ENCODE measurements at places on chromosomes 12 and 14.

- no peak for DNase-seq
Observed at GRCh38 chr12:101962486-101962885, 85.1 kb downstream of the DRAM1 start.

DNA sequence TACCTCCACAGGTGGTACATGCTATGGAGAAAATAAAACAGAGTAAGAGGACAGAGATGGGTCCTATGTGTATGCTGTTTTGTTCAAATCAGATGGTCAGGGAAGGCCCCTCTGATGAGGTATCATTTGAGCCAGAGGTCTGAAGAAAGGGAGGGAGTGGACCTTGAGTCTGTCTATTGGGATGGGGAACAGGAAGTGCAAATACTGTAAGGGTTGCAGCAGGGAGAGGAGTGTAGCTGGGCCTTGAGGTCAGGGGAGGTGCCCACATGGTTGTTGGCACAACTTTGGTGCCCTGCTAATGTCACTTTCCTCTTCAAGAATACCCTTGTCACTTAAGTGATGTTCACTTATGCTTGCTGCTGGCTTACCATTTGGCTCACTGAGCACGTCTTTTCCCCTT lies 83.3 kb downstream of the PRKCH start:
- DNase-seq = no peak

- no peak for DNase-seq
Observed at GRCh38 chr12:104126548-104126947, 11.5 kb downstream of the NFYB start.

DNA sequence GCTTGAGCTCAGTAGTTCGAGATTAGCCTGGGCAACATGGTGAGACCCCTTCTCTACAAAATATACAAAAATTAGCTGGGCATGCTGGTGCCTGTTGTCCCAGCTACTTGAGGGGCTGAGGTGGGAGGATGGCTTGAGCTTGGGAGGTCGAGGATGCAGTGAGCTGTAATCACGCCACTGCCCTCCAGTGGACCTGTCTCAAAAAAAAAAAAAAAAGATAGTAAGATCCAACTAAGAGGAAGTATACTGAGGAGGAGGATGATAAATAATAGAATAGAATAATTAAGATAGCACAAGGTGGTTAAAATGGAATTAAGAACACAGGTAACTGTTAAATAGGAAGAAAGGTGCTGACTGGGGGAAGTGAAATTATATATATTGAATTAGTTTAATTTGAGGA lies 37.0 kb upstream of the BAZ1A start:
- DNase-seq = no peak

GRCh38 chr12:81257947-81258551 lies 180.2 kb downstream of the ACSS3 start:
- peak; percentile 79 for DNase-seq

DNA sequence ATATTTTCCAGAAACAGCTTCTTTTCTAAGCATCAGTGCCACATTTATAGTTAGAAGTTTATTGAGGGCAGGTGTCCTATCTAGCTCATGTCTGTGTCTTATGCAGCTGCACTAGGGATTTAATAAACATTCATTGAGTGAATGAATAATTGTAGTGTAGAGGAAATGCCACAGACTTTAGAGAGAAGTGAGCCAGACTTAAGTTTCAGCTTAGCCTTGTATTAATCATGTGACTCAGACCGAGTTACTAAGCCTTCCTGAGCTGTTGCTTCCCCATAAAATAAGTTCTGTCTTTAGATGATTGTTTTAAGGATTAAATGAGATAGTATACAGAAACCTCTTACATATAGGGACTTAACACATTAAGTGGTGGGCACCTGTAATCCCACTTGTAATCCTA lies 236.1 kb upstream of the DDHD1 start:
- no peak for DNase-seq

DNA sequence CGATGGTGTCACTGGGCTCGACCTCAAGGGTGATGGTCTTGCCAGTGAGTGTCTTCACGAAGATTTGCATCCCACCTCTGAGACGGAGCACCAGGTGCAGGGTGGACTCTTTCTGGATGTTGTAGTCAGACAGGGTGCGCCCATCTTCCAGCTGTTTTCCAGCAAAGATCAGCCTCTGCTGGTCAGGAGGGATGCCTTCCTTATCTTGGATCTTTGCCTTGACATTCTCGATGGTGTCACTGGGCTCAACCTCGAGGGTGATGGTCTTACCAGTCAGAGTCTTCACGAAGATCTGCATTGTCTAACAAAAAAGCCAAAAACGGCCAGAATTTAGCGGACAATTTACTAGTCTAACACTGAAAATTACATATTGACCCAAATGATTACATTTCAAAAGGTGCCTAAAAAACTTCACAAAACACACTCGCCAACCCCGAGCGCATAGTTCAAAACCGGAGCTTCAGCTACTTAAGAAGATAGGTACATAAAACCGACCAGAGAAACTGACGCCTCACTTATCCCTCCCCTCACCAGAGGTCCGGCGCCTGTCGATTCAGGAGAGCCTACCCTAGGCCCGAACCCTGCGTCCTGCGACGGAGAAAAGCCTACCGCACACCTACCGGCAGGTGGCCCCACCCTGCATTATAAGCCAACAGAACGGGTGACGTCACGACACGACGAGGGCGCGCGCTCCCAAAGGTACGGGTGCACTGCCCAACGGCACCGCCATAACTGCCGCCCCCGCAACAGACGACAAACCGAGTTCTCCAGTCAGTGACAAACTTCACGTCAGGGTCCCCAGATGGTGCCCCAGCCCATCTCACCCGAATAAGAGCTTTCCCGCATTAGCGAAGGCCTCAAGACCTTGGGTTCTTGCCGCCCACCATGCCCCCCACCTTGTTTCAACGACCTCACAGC lies 717 bp downstream of the UBC start:
- no peak for DNase-seq

DNA sequence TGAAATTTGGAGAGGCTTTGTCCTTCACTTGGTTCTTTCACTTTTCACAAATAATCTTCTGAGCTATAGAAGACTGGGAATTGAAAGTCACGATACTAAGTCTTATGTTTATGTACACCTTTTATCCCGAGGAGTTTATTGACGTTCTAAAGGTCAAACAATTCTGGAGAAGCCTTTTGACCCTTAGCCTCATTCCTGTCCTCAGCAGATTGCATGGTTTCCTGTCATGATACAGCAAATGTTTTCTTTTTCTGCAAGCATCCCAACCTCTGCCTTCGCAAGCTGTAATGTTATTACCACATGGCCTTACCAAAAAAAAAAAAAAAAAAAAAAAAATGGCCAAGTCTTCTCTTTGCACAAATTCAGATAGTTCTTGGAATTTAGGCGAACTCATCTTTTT lies 411.7 kb upstream of the FLRT2 start:
- no peak for DNase-seq

GRCh38 chr12:96578526-96579125 lies 89.2 kb downstream of the CFAP54 start:
- peak; percentile 67 for DNase-seq

DNA sequence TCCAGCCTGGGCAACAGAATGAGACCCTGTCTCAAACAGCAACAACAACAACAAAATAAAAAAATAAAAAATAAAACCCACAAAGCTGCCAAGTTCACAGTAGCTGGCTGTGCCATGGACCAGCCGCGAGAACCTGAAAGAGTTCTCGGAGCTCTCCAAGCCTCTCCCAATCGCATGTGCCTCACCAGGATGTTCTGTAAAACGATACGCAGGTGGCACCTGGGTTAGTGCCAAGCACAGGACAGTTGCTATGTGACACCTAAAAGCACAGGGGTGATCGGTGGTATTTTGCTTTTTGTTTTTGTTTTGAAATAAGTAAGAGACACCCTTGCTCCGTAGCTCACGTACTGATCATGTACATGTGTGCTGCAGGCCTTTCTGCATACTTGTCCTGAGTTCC lies 52.4 kb downstream of the RFLNA start:
- no peak for DNase-seq

DNA sequence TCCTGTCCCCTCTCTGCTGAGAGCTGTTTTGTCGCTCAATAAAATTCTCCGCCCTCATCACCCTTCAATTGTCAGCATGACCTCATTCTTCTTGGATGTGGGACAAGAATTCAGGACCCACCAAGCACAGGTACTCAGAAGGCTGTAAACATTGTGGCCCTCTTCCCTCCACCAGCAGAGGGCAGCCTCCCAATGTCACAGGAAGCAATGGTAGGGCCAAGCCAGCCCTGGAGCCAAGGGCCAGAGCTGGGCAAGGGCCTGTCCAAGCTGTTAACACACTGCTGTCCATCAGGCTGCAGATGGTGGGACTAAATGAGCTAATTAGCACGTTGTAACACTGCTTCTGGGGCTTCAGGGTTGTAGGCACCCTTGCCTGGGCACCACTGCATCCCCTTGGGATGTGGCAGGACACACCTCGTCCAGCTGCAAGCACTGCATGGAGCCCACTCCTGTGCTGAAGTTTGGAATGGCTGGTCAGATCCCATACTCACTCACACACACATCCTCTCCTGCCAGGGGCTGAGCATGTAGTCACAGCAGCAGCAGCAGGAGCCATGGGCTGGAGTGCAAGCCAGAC lies 62.7 kb upstream of the HECTD1 start:
- DNase-seq = no peak

- DNase-seq = no peak
Observed at GRCh38 chr12:65854629-65855028, 30.3 kb downstream of the HMGA2 start.

DNA sequence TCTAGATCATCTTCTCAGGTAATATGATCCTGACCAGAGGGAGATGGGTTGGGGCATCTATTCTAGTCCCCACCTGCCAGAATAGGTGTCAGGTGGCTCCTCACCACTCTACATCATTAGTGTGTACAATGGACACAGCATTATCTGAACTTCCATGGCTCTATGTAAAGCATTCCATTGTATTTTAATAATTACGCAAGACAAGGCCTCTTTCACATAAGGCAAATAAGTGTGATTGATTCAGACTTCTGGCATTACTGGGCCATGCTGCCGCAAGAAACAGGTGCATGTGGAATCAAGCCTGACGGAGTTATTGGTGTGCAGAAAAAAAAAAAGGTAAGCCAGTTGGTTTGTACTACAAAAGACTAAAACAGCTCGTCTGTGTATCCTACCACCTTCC lies 3.1 kb upstream of the DDHD1 start:
- DNase-seq = peak; percentile 12

DNA sequence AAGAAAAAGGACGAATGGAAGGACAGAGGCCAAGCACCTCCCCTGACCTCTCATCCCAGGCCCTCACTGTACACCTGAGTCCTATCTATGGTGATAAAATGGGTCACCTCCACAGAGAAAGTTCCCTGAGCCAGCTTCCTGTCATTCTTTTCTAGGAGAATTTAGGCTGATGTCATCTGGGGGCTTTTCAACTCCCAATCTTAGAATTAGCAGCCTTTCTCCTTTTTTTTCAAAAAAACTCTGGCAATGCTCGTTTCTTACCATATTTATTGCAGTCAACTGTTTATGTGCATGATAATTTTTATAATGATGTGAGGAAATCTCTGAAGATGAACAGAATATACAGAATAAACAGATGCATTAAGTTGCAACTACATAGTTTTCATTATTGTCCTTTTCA lies 177.6 kb downstream of the SNAPC1 start:
- no peak for DNase-seq

DNA sequence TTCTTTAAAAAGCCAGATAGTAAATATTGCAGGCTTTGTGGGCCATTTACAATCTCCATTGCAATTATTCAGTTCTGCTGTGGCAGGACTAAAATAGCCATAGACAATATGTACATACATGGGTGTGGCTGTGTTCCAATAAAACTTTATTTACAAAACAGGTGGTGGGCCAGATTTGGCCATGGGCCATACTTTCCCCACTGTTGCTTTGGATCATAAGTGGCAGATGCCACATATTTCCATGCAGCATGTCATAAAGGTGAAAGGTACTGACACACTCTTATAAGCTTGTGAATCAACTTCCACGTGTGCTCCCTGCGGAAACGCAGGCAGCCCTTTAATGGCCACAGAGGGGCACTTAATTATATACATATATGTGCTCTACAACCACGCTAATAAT lies 244.4 kb upstream of the FOXN3 start:
- DNase-seq = no peak

GRCh38 chr14:85280074-85280473 lies 249.9 kb upstream of the FLRT2 start:
- DNase-seq = no peak

GRCh38 chr12:34392741-34393085 lies 370.4 kb downstream of the ALG10 start:
- DNase-seq = no peak

GRCh38 chr14:50388256-50388931 lies 8.3 kb downstream of the CDKL1 start:
- DNase-seq = no peak

DNA sequence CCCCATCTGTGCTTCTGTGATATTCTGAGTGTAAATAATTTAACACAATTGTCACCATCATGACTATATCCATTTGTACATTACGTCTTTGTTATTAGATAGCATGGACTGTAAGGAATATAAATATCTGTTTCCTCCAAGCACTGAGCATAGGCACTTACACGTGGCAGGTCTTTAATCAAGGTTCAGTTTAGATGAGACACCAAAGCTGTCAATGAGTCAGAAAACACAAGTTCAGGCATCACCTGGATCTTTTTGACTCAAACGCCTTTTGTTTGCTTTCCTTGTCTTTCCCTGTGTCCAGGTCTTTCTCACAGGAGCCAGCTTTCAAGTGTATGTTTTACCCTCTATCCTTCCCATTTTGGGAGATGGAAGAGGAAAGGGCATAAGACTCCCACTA lies 163.2 kb upstream of the CCDC198 start:
- DNase-seq = no peak

GRCh38 chr12:15583804-15584203 lies 205.4 kb downstream of the EPS8 start:
- DNase-seq = no peak

DNA sequence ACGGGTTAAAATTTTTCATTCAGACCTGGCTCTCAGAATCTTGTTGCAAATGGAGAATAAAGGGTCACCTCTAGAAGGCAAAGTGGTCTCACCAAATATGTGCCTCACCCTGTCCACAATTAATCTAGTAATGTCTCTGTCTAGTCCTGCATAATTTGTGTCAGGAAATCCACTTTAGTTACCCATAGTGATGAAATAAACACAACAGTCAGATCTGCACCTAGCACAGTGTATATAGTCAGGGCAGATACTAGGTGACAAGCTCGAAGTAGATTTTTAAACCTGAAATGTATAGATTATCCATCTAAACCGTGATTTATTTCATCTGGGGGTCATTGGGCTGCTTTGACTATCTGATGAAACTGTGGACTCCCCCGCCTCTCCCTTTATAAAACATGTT lies 15.9 kb upstream of the FLVCR2 start:
- DNase-seq = no peak

- no peak for DNase-seq
Observed at GRCh38 chr12:5827591-5827990, 117.5 kb downstream of the ANO2 start.

DNA sequence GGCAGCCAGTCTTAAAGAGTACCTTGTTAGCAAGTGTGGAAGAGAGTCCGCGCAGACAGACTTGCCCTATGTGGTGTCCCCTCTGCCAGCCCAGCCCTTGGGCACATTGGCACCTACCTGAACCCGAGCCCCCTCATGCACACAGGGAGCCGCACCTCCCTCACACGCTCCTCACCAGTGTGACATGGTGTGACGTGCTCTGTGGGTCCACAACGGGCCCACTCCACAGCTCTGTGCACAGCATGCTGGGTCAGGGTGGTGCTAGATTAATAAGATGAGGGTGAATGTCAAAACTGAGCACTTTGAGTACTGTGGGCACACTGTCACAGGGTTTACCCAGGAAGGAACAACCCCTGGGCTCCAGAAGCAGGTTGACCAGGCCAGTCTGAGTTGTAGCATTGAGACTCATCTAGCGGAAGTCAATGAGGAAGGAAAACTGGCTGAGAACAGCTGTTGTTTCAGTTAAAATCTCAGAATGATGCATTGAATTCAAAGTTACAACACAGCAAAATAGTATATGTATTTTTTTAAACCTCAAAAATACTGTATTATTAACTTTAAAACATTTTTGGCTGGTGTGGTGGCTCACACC lies 53.4 kb upstream of the AMN start:
- DNase-seq = no peak

Data from NCI-H2081 treated with DMSO at 0.1 percent for 48 hours (cell line).